ENCODE measurements at places on chromosomes 12 and 14. TPM values are rescaled to one million over a fixed set of nuclear protein-coding genes. Genes with fewer than 3 reads are reported as not detected.

DNA sequence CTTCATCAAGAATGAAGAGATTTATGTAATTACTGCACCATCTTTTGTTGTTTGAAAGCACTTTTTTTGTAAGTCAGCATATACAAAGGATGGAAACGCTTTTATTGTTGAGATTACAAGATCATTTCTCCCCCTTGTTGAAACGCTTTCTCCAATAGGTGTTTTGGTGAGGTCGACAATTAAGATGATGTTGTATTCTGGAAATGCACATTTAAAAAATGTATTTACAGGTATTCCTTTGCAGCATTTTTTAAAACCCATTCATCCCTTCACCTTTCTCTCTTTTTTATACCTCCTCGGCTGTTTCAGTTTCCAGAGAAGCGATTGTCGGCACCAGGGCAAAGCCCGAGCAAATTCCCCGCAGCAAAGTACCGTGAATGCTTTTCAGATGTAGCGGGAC is 499.9 kb downstream of the VRK1 start:
- DNase-seq: no peak

GRCh38 chr12:1948883-1949282 is 30.4 kb upstream of the CACNA2D4 start:
- no peak for DNase-seq

GRCh38 chr12:98592825-98593322 is 612 bp upstream of the SLC25A3 start:
- DNase-seq: no peak

DNA sequence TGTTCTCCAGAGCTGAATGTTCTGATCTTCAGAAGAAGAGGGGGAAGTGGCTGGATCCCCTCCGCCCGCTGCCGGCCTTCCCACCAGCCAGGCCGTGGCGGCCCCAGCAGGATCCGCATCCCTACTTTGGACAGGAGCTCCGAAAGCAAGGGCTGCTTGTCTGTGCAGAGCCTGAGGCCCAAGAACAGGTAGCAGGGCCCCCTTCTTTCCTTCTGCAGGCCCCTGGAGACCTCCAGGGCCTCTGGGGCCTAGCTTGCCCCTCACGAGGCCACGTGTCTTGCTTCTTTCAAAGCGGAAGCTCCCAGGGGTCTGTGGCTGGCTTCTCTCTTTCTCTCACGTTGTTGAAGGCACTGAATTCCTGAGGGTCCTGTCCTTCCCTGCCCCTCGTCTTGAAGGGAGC is 13.2 kb downstream of the PGF start:
- DNase-seq: no peak

DNA sequence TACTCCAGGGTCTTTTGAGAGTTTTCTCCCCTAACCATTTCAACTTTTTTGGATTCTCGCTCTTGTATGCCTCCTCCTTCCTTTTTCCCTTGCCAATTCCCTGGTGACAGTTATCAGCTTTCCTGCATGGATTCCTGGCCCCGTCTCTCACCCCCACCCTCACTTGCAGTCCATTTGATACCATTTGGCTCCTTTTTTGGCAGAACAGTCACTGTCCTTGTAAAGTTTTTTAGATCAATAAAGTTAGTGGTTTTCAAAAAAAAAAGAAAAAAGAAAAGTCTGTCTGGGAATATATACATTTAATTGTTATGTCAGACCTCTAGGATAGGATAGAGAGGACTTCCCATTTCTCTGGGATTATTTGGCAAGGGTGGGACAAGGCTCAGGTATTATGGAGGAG is 42.1 kb downstream of the ACTN1 start:
- no peak for DNase-seq

DNA sequence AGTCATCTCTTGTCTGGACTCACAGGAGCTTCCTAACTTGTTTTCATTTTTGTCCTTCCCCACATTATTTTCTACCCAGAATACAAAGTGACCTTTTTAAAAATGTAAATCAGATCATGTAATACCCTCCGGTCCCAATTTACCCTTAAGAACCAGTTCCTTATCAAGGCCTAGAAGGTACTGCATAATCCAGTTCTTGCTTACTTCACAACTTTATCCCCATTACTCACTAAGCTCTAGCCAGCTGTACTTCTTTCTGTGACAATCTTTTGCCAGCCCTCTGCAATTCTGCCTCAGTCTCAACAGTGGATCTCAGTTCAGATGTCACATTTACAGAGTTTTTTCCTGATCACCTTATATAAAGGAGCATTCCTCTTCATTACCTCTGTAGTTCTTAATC is 11.6 kb downstream of the RAP1B start:
- DNase-seq: no peak

DNA sequence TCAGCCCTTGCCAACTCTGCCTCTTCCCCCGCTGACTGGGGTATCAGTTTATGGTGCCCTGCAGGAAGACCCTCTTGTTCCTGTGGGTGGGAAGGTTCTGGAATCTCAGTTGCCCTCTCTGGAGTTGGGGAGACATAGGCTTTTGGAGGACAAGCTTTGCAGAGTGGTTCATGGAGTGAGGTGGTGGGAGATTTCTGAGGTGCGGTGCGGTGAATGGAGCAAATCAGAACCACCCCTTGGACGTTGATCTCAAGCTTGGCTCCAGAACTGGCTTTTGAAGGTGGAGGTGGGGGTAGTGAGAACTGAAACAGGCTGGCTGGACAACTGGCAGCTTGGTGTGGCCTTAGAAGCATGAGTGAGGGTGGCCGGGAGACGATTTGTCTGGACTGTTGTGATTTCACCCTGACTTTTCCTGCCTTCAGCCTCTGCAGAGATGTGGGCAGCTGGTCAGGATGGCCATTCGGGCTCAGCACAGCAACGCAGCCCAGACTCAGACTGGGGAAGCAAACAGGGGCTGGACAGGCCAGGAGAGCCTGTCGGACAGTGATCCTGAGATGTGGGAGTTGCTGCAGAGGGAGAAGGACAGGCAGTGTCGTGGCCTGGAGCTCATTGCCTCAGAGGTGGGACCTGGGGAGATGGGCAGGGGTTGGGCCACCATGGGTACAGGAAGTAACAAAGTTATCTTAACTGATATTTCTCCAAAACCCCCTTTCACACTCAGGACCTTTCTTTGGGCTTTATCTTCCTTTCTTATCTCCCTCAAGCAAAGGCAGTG is 1.1 kb downstream of the SHMT2 start:
- DNase-seq: no peak

GRCh38 chr14:68819260-68819691 is 26.4 kb upstream of the ZFP36L1 start:
- peak; percentile 63 for DNase-seq

- DNase-seq: no peak
Observed at GRCh38 chr12:29229937-29230336, 80.9 kb downstream of the FAR2 start.

- no peak for DNase-seq
Observed at GRCh38 chr14:69152902-69153151, at the start of gene DCAF5. Gene DCAF5, minus strand, starts transcription at chr14:69153119. Its CDS starts 141 bp downstream, at chr14:69152978.

- no peak for DNase-seq
Observed at GRCh38 chr12:132354211-132354981, 25.0 kb upstream of the GALNT9 start.

DNA sequence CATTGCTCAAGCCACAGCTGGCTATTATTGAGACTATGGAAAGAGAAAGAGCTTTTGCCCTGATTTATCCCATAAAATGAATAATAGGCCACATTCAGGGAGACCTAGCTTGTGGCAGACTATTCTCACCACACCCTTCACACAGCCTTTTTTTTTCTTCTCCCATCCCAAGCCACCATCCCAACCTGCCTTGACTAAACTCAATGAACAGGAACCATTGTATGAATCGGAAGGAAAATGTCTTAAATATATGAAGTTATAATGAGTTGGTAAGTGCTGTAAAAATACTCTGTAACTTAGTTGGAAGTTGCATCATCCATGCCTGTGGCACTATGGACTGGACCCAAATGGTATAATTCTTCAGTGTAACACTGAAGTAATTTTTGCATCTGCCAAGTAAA is 338.4 kb downstream of the RAD51B start:
- DNase-seq: peak; percentile 78

- no peak for DNase-seq
Observed at GRCh38 chr12:50102646-50103309, 1.0 kb upstream of the GPD1 start.

DNA sequence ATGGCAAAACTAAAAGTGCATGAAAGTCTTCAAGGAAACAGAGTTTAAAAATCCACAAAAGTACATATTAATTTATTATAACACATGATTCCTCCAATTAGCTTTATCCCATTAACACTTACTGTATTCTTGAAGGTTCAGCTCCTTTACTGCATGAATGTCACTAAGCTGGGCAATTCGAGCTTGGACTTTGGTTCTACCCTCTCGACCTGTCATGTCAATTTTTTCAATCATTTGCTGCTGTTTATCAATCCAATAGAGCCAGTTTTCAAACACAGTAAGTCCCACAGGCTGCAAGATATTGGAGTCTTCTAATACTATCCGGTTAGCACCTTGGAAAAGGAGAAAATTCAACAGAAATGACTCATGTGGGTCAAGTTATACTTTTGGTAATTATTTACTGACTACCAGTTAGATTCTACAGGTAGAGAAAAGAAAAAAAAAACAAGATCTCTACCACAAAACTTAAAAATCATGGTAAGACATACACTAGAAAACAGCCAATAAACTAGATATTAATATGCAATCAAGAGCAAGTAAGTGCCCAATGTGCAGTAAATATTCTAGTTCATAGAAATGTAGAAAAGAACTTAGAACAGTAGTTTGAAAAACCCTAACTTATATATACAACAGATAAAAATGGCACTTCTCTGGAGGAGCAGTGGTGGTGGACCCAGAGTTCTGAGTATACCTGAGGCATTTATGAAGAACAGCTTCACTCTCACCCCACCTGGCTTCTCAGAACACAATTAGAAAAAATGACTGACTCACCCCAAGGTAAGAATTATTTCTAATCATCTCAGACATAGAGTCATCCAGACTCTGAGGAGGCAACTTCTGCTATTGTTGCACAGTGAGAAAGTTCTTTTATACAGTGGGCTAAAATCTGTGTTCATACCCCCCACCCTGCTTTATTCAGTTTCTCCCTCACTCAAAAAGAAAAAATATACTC is 67.7 kb downstream of the BCL2L14 start:
- no peak for DNase-seq

GRCh38 chr14:96160913-96161310 is 43.7 kb upstream of the BDKRB2 start:
- DNase-seq: no peak

DNA sequence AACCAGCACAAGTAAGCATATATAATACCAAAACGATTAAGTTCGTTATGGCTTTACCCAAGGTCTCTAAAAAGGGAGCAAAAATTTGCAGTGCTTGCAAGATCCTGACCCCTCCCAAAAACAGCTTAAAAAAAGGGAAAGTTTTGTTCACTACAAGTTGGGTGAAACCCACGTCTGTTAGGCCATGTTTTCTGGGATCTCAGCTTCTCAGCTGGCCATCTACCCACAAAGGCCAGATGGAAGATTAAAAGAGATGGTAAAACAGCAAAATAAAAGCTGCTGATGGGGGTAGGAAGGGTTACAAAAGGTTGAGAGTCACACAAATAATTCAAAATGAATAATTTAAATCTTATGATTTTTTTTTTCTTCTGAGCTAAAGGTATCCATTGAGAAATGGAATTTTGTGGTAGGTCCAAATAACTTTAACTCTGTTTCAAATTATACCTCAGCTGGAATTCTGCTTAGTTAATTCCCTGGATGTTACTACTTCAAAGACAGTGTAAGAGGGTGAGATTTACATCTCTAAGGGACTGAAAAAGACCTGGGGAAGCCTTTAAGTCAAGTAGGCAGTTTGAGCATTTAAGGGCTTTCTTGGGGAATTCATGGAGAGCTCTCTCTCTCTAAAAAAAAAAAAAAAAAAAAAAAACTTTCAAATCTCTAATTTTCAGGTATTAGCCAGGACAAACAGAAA is 185.6 kb upstream of the NAV3 start:
- DNase-seq: no peak

DNA sequence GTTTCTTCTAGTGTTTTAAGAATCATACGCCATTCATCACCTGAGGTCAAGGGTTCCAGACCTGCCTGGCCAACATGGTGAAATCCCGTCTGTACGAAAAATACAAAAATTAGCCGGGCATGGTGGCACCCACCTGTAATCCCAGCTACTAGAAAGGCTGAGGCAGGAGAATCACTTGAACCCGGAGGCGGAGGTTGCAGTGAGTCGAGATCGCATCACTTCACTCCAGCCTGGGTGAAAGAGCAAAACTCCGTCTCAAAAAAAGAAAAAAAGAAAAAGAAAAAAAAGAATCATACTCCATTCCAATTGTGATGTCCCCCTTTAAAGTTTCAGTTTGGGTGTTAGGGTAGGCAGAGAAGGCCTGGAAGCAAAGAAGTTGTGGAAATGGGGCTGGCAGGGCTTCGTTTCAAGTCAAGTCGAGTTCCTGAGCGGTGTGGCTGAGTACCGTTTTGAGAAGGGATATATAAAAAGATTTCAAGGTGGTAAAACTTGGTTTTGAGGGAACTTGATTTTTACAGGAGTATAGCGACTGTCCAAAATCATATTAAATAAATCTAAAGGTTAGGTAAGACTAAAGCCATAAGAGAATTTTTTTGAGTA is 1.5 kb upstream of the TAOK3 start:
- DNase-seq: no peak

DNA sequence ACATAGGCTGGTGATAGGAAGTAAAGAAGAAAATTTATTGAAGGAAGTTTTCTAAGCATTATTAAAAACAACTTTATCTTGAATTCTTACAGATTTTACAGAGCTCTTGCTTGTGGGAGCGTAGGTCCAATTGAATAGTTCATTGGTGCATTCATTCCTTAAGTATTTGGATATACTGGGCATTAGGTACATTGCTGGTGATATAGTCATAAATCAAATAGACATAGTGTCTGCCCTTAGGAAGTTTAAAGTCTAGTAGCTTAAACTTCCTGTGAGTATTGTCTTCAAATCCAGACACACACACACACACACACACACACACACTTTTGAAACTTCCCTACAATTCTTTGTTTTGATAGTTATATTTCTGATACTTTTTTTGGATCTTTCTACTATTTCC is 226.7 kb downstream of the FUT8 start:
- DNase-seq: no peak

- peak; percentile 97 for DNase-seq
Observed at GRCh38 chr12:75944097-75944904, 87.3 kb downstream of the PHLDA1 start.

GRCh38 chr14:100589071-100589759 is 2.0 kb upstream of the BEGAIN start:
- DNase-seq: no peak

- DNase-seq: no peak
Observed at GRCh38 chr12:130858084-130858483, 13.8 kb upstream of the RAN start.

GRCh38 chr14:39568809-39569538 is 136.7 kb upstream of the FBXO33 start:
- no peak for DNase-seq

GRCh38 chr14:39229222-39229543 is 4.5 kb upstream of the MIA2 start:
- DNase-seq: no peak

GRCh38 chr14:35292770-35293561 is 784 bp downstream of the PSMA6 start:
- no peak for DNase-seq

Gene KITLG
- 64.6 TPM for total RNA-seq

Gene ZNF891
- 1.2 TPM for total RNA-seq

Gene PRICKLE1
- total RNA-seq: 9.6 TPM

Gene ARPC3
- 136 TPM for total RNA-seq

Gene TUNAR
- not detected for total RNA-seq

Gene MIP
- total RNA-seq: not detected

Gene LGR5
- total RNA-seq: not detected

Gene RAD51AP1
- 4.1 TPM for total RNA-seq

Gene FGF6
- not detected for total RNA-seq

Gene MYF6
- total RNA-seq: under 0.01 TPM

Gene FBLN5
- total RNA-seq: 33.4 TPM

Gene OR6C2
- not detected for total RNA-seq

Gene ADSS1
- total RNA-seq: 2.3 TPM

Gene FAM90A1
- total RNA-seq: 0.33 TPM

Gene GPR137C
- 0.51 TPM for total RNA-seq

Measured in fibroblast of lung (primary cell).